ENCODE measurements at places on chromosomes 4 and X.

- no peak for DNase-seq
These were observed 160.0 kb downstream of the SMIM20 start for GRCh38 chr4:26073886-26074560.

- no peak for DNase-seq
These were observed 73.9 kb upstream of the ZCCHC13 start for GRCh38 chrX:74230094-74230493.

- DNase-seq = no peak
These were observed 9.8 kb upstream of the SLC2A9 start for GRCh38 chr4:10030972-10031667.

GRCh38 chrX:81615979-81616378, 414.1 kb downstream of the SH3BGRL start:
- DNase-seq = no peak

GRCh38 chr4:40887764-40888131, 138.0 kb downstream of the NSUN7 start:
- no peak for DNase-seq

GRCh38 chr4:174575436-174575835, 53.1 kb upstream of the HPGD start:
- no peak for DNase-seq

- peak; percentile 40 for DNase-seq
These were observed 1.1 kb downstream of the SOWAHB start for GRCh38 chr4:76896614-76897535.

GRCh38 chrX:21756785-21757529, 959 bp downstream of the SMPX start:
- DNase-seq = no peak

DNA sequence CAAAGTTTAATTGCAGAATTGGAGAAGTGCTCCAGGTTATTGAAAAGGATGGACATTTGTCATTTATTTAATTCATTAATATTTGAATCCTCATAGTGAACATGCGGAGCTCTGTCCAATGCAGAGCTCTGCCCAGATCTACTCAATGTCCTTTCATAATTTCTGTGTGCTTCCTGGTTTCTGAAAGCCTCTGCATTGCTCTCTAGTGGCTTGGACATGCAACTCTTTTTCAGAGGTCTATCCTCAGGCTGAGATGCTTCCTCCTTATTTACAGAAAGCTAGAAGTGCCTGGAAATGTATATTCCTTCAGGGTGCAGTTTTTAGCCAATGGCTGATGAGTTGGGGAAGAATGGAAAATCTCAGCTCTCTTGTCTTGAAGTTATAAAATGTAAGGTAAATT, 786.1 kb upstream of the AADAT start:
- DNase-seq = no peak

DNA sequence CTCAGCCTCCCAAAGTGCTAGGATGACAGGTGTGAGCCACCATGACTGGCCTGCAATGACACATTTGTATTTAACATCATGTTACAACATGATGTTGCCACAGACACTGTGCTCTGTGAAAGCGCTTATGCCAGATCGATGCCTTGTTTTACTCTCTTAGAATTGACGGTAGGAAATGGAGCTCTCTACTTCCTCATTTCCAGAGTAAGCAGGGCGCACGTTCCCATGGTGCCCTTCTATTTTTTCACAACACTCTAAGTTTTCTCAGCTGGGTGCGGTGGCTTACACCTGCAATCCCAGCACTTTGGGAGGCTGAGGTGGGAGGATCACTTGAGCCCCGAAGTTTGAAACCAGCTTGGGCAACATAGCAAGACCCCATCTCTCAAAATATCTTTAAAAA, 60.7 kb upstream of the DHRSX start:
- DNase-seq = no peak

DNA sequence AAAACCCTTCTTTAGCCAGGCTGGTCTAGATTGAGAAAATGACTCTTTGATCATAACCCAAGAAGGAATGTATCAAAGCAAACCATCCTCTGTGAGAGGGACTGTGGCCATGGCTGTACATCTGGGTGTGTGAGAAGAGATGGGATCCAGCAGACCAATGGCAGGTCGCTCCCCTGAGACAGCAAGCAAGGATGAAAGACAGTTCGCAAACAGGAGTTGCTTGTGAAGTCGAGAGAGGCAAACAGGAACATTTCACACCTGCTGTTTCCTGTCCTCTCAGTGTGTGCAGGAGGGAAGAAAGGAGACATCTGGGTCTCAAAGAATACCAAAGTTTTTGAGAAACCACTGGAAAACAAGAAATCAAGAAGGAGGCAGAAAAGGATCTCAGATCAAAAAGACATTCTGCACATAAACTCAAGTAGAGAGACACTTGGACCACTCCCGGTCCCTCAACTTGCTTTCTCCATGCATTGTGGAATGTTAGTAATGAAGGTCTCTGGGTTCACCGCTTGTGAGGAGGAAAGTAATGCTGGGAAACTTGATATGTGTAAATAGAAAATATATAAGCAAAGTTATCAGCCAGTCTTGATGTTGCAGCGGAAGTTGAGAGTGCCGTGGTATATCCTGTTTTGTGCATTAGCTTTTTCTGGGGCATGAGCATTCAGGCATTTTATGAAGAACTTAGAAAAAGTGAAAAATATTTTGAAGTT, 327.5 kb downstream of the BMPR1B start:
- no peak for DNase-seq

All from progenitor cell of endocrine pancreas (in vitro differentiated cells).